ENCODE measurements at places on chromosomes 7 and 10. TPM values are rescaled to one million over a fixed set of nuclear protein-coding genes. Genes with fewer than 3 reads are reported as not detected.

DNA sequence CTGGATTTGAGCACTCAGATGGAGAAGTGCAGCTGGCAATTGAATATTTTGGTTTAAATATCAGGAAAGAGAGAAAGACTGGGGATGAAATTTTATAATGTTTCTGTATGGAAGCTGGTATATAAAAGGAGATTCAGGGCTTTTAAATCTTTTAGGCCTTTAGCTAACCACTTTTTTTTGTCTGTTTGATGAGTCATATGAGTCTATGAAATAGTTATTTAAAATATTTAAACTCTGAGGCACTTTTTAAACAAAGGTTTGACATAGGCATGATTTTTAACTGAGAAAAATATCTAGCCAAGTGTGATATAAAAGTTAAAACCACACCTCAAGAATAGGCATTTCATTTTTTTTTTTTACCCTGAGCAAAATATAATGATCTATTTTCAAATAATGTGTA, 944.3 kb downstream of the GATA3 start:
- no peak for DNase-seq

DNA sequence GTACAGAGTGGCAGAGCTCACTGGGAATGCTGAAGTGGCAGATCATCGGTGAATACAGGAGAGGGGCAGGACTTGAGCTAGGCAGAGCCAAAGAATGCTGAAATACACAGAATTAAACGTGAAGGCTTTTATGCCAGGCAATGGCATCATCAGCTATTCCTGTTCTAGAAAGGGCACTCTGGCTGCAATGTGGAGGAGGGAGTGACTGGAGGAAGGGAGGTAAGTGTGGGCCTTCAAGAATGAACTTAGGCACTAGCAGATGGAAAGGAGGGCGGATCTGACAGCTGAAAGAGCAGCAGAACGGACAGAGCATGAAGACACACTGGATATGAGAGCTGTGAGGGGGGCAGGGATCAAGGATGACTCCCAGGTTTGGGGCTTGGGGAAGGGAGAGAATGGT, 12.0 kb upstream of the TM9SF3 start:
- DNase-seq = no peak

Gene PLCE1
- total RNA-seq = 8.8 TPM

DNA sequence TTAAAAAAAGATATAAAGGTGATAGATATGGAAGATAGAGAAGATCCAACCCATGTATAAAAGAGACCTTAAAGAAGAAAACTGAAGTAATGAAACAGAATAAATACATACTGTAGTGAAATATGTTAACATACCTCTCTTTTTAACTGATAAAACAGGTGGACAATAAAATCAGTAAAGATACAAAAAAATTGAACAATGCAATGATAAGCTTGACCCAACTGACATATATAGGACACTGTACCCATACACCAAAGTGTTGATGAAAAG, 17.4 kb upstream of the PRF1 start:
- no peak for DNase-seq

- DNase-seq = no peak
These were observed 31.8 kb upstream of the GARS1 start for GRCh38 chr7:30562909-30563308.

- no peak for DNase-seq
These were observed 6.9 kb upstream of the VDAC2 start for GRCh38 chr10:75203724-75204123.

Data from ovary (tissue), 10 donors.